Activated T-helper 17 cell treated with anti-CD3 and anti-CD28 coated beads, Interleukin-2, amount 50 U/mL, for 72 hours (primary cell): ENCODE measurements at places on chromosomes 6 and 20.
A peak's percentile ranks its signal among the peaks of the same experiment; 100 is the strongest.

DNA sequence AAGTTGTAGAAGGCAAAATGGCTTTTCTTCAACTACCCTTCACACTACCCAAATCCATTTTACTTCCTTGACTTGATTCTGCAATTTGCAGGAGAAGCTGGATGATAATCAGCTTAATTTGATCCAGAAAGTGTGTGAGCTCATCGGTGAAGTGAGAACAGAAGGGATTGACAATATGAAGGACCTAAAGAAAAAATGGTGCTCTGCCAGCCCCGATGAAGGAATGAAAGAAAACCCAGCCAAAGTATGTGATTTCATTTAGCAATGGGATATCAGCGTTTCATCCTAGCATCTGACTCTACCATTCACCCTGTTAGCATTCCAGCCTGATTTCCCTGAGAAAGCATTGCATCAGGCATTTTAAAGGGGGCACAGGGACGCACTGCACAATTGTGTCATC is 41.5 kb downstream of the CD164 start:
- H3K36me3 ChIP-seq = no peaks in the 10 kb centered on the region
- no peak for ATAC-seq
- no peak overlapping the region for H3K27ac ChIP-seq
- H3K27me3 ChIP-seq = no peaks in the 10 kb centered on the region

DNA sequence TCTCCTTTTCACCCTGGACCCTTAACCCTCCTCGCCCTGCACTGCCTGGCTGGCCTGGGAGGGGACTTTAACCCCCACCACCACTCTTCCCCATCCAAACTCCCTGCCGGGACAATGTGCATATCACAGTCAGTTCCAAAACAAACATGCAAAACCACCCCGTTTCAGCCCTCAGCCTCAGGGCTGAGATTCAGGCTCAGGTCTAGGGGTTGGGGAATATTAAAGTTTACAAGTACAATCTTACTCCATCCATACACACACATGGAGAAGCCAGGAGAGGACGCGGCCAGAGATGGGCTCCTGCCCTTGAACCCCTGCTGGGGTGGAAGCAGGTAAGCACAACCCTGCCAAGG is 534 bp downstream of the KIAA1755 start:
- H3K27ac ChIP-seq = no peak overlapping the region
- no peaks in the 10 kb centered on the region for H3K4me1 ChIP-seq
- peaks cover 57% of the 10 kb centered on the region for H3K27me3 ChIP-seq
- no peak for ATAC-seq
- H3K36me3 ChIP-seq = no peaks in the 10 kb centered on the region

GRCh38 chr20:37644605-37645004 is 49.2 kb upstream of the CTNNBL1 start:
- H3K27me3 ChIP-seq = peaks cover 53% of the 10 kb centered on the region
- no peak overlapping the region for H3K4me3 ChIP-seq
- no peaks in the 10 kb centered on the region for H3K4me1 ChIP-seq
- no peaks in the 10 kb centered on the region for H3K36me3 ChIP-seq
- H3K27ac ChIP-seq = no peak overlapping the region

GRCh38 chr20:63538204-63539091 is 1.3 kb upstream of the PTK6 start:
- peak overlapping the region; percentile 86 for H3K27ac ChIP-seq
- peak overlapping the region; percentile 67 for H3K4me3 ChIP-seq
- H3K4me1 ChIP-seq = no peaks in the 10 kb centered on the region

- H3K36me3 ChIP-seq = peaks cover 87% of the 10 kb centered on the region
- no peak overlapping the region for H3K4me3 ChIP-seq
- no peak for ATAC-seq
- peaks cover 5% of the 10 kb centered on the region for H3K4me1 ChIP-seq
These were observed 13.7 kb upstream of the UBE2V1 start for GRCh38 chr20:50126662-50127061.

DNA sequence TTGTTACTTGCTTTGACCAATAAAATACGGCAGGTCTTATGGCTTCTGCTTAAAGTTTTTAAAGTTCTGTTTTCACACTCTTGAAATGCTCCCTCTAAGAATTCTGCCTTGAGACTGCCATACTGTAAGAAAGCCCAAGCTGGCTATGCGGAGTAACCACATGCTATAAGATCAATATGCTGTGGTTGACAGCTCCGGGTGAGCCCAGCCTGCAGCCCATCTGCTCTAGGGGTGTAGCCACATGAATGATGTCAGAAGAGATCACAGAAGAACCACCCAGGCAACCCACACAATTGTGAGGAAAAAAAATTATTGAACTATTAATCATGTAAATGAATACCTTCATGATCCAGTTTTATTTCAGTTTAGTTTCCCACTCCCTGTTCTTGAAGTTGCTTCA is 26.1 kb upstream of the SH3BGRL2 start:
- H3K4me3 ChIP-seq = no peak overlapping the region
- H3K27ac ChIP-seq = no peak overlapping the region
- peaks cover 4% of the 10 kb centered on the region for H3K4me1 ChIP-seq
- peaks cover 8% of the 10 kb centered on the region for H3K27me3 ChIP-seq
- no peak for ATAC-seq
- no peaks in the 10 kb centered on the region for H3K36me3 ChIP-seq

GRCh38 chr6:135860361-135860760 is 8.9 kb downstream of the PDE7B start:
- no peak overlapping the region for H3K4me3 ChIP-seq
- H3K36me3 ChIP-seq = no peaks in the 10 kb centered on the region
- no peaks in the 10 kb centered on the region for H3K27me3 ChIP-seq
- no peak overlapping the region for H3K27ac ChIP-seq
- ATAC-seq = no peak
- no peaks in the 10 kb centered on the region for H3K4me1 ChIP-seq

- no peak for ATAC-seq
- H3K27ac ChIP-seq = no peak overlapping the region
- no peak overlapping the region for H3K4me3 ChIP-seq
- H3K27me3 ChIP-seq = peaks cover 17% of the 10 kb centered on the region
- H3K4me1 ChIP-seq = no peaks in the 10 kb centered on the region
These were observed 117.3 kb downstream of the QRSL1 start for GRCh38 chr6:106746652-106747051.

DNA sequence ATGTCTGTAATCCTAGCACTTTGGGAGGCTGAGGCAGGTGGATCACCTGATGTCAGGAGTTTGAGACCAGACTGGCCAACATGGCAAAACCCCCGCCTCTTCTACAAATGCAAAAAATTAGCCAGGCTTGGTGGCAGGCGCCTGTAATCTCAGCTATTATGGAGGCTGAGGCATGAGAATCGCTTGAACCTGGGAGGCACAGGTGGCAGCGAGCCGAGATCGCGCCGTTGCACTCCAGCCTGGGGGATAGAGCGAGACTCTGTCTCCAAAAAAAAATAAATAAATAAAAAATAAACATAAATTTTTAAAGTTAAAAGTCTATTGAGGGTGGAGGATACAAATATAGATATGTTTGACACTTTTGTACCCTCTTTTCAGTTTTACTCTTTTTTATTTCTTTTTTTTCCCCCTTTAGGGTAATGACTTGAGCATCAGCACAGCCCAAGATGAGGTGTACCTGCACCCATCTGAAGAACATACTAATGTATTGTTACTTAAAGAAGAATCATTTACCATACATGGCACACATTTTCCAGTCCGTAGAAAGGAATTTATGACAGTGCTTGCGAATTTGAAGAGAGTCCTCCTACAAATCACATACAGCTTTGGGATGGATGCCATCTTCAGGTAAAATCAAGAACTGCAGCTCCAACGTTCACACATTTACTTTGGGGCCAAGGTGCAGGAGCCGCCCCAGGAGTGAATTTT is 368.9 kb downstream of the LAMA2 start:
- peaks cover 15% of the 10 kb centered on the region for H3K4me1 ChIP-seq
- H3K27me3 ChIP-seq = peaks cover 12% of the 10 kb centered on the region
- no peak overlapping the region for H3K27ac ChIP-seq
- H3K4me3 ChIP-seq = peak overlapping the region; percentile 25

- H3K36me3 ChIP-seq = no peaks in the 10 kb centered on the region
- H3K27ac ChIP-seq = no peak overlapping the region
- H3K27me3 ChIP-seq = peaks cover 16% of the 10 kb centered on the region
- H3K4me3 ChIP-seq = no peak overlapping the region
- ATAC-seq = no peak
- H3K4me1 ChIP-seq = no peaks in the 10 kb centered on the region
These were observed 31.1 kb upstream of the PLEKHG1 start for GRCh38 chr6:150568560-150568959.

GRCh38 chr6:99349171-99350141 is at the start of gene FAXC:
Gene FAXC, minus strand, starts transcription at chr6:99349674. Its CDS starts 302 bp downstream, at chr6:99349372.
- peaks cover under 1% of the 10 kb centered on the region for H3K4me1 ChIP-seq
- no peak within 1 kb of the TSS for H3K27ac ChIP-seq
- H3K27me3 ChIP-seq = peaks cover 59% of the 10 kb centered on the region
- no peaks in the 10 kb centered on the region for H3K36me3 ChIP-seq
- H3K4me3 ChIP-seq = peak within 1 kb of the TSS; percentile 17

- no peak overlapping the region for H3K4me3 ChIP-seq
- H3K36me3 ChIP-seq = no peaks in the 10 kb centered on the region
- no peak for ATAC-seq
- peaks cover 25% of the 10 kb centered on the region for H3K27me3 ChIP-seq
These were observed 4.0 kb downstream of the DACT2 start for GRCh38 chr6:168315596-168315995.

- no peak overlapping the region for H3K27ac ChIP-seq
- H3K27me3 ChIP-seq = peaks cover 6% of the 10 kb centered on the region
- no peak for ATAC-seq
These were observed 450.4 kb upstream of the CITED2 start for GRCh38 chr6:139824864-139825263.

GRCh38 chr20:13221673-13222318 is 722 bp downstream of the ISM1 start:
- no peak overlapping the region for H3K27ac ChIP-seq
- ATAC-seq = peak; percentile 73
- H3K27me3 ChIP-seq = peaks cover 25% of the 10 kb centered on the region
- H3K4me3 ChIP-seq = peak overlapping the region; percentile 74
- H3K36me3 ChIP-seq = peaks cover 7% of the 10 kb centered on the region
- peaks cover 5% of the 10 kb centered on the region for H3K4me1 ChIP-seq

GRCh38 chr20:50848846-50849673 is 54.2 kb downstream of the BCAS4 start:
- H3K27ac ChIP-seq = no peak overlapping the region
- no peaks in the 10 kb centered on the region for H3K36me3 ChIP-seq
- H3K4me1 ChIP-seq = peaks cover 6% of the 10 kb centered on the region
- no peaks in the 10 kb centered on the region for H3K27me3 ChIP-seq
- ATAC-seq = no peak

GRCh38 chr6:139080255-139080920 is 51.8 kb downstream of the ABRACL start:
- ATAC-seq = no peak
- no peaks in the 10 kb centered on the region for H3K4me1 ChIP-seq
- H3K36me3 ChIP-seq = no peaks in the 10 kb centered on the region
- H3K27me3 ChIP-seq = no peaks in the 10 kb centered on the region

DNA sequence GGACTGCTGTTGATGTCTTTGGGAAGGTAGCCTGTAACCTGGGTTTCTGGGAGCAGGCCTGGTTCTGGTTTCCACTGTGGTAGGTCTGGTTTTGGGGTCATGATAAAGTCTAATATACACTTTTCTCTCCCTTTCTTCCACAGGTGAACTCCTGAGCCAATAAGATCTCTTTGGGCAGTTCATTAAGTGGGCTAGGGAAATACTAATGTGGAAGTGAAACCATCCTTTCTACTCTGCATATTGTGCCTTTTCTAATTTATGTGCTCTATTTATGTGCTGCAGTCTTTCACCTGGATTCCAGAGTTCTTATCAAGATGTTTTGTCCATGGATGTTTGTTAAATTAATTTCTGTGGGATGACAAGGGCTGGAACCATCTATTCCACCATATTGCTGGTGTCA is 165.7 kb upstream of the PTPRK start:
- H3K4me3 ChIP-seq = no peak overlapping the region
- no peaks in the 10 kb centered on the region for H3K4me1 ChIP-seq
- peaks cover 23% of the 10 kb centered on the region for H3K27me3 ChIP-seq
- H3K27ac ChIP-seq = no peak overlapping the region

DNA sequence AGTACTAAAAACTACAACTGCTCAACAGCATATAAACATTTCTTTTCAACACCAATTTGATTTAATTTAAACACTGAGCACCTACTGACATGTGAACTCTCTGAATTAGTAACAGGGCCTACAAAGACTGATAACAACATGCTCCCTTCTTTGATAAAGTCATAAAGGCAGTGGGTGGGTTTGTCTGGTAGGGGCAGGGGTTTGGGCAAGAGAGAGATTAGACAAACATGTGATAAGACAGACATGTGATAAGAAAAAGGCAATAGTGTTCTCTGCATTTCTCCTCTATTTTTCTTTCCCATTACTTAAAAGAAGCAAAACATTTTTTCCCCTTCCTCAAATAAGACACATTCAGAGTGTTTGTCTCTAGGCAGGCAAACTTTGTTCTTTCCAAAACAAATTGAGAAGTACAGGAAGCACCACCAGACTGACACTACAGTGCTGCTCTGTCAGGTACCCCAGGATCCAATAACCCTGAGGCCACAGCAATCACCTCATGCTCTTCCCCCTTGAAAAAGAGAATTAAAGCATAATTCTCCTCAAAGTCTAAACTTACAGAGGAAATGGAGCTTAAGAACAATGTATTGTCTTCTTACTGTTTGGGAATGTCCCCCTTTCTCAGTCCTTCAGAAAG is 11.9 kb downstream of the C6orf52 start:
- H3K27ac ChIP-seq = no peak overlapping the region
- no peaks in the 10 kb centered on the region for H3K36me3 ChIP-seq
- no peak overlapping the region for H3K4me3 ChIP-seq
- peaks cover 5% of the 10 kb centered on the region for H3K27me3 ChIP-seq

DNA sequence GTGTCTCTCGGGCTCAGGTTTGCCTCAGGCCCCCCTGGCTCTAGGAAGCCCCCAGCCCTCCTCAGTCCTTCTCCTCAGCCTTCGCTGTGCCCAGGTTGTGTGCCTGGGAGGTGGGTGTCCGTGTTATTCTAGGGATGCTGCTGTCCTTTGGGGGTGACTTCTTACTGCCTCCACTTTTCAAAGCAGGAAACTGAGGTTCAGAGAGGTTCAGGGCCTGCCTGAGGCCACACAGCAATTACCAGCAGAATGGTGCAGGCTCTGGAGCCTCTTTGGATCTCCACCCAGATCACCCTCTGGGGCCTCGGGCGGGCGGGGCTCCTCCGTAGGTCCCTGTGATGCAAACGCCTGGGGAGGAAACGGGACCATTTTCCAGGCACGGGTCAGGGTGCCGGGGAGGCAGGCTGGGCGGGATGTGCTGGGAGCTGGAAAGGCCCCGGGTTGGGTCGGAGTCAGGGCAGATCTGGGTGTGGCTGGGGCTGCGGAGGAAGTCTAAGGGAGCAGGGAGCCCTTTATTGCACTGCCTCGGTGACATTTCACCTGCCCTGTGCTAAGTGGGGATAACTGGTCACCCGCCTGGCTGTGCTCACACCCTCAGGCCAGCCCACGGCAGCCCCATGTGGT is 23.2 kb downstream of the GATA5 start:
- no peak for ATAC-seq
- H3K27me3 ChIP-seq = peaks cover 9% of the 10 kb centered on the region
- no peak overlapping the region for H3K27ac ChIP-seq
- H3K4me1 ChIP-seq = no peaks in the 10 kb centered on the region
- no peaks in the 10 kb centered on the region for H3K36me3 ChIP-seq

GRCh38 chr6:108587258-108588059 is 26.7 kb downstream of the FOXO3 start:
- no peak overlapping the region for H3K27ac ChIP-seq
- no peak for ATAC-seq
- no peak overlapping the region for H3K4me3 ChIP-seq
- H3K27me3 ChIP-seq = no peaks in the 10 kb centered on the region
- peaks cover 10% of the 10 kb centered on the region for H3K36me3 ChIP-seq
- peaks cover 48% of the 10 kb centered on the region for H3K4me1 ChIP-seq
